Naive thymus-derived CD4-positive, alpha-beta T cell (primary cell): ENCODE measurements at places on chromosomes 5 and 9. TPM values are rescaled to one million over a fixed set of nuclear protein-coding genes. Genes with fewer than 3 reads are reported as not detected.

GRCh38 chr9:109355564-109356297 lies 34.9 kb upstream of the EPB41L4B start:
- no peaks in the 10 kb centered on the region for H3K36me3 ChIP-seq
- no peaks in the 10 kb centered on the region for H3K4me1 ChIP-seq
- DNase-seq = no peak

DNA sequence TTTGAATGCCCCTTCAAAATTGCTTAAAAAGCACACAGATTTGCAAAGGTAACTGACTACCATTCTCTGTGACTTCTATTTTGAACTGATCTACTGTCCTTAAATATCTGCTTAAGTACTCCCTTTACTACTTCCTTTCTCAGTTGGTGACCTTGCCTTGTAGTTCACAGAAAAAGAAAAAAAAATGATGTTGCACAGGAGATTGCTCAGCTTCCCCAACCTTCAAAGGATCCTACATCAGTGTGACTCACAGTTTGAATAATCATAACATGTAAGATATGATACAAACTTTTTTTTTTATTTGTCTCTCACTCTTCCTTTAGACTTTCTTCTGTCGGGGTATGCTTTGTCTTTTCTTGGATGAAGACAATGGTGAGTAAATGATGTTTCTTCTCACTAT lies 1029.6 kb downstream of the CDH12 start:
- H3K4me3 ChIP-seq = no peak overlapping the region
- no peaks in the 10 kb centered on the region for H3K27me3 ChIP-seq
- H3K36me3 ChIP-seq = no peaks in the 10 kb centered on the region
- no peak for DNase-seq
- no peaks in the 10 kb centered on the region for H3K4me1 ChIP-seq

DMGDH gene
- 0.43 and 0.68 TPM in 2 replicates for total RNA-seq

GRCh38 chr9:98783518-98784226 lies 12.7 kb downstream of the ANKS6 start:
- no peak for DNase-seq
- H3K4me1 ChIP-seq = no peaks in the 10 kb centered on the region

GRCh38 chr5:77971776-77972468 lies 195.8 kb upstream of the TBCA start:
- H3K4me3 ChIP-seq = peak overlapping the region; percentile 31
- no peaks in the 10 kb centered on the region for H3K36me3 ChIP-seq
- DNase-seq = no peak
- peaks cover 6% of the 10 kb centered on the region for H3K4me1 ChIP-seq
- H3K27me3 ChIP-seq = no peaks in the 10 kb centered on the region

- no peak overlapping the region for H3K27ac ChIP-seq
- H3K36me3 ChIP-seq = no peaks in the 10 kb centered on the region
- H3K4me1 ChIP-seq = no peaks in the 10 kb centered on the region
- H3K4me3 ChIP-seq = no peak overlapping the region
These were observed 65.4 kb upstream of the RNF180 start for GRCh38 chr5:64100203-64100602.

PKD2L2 gene
- 0.46 TPM for total RNA-seq

GRCh38 chr5:149886692-149887470 lies 57.7 kb downstream of the PDE6A start:
- H3K4me3 ChIP-seq = no peak overlapping the region
- no peaks in the 10 kb centered on the region for H3K27me3 ChIP-seq
- H3K36me3 ChIP-seq = no peaks in the 10 kb centered on the region
- DNase-seq = no peak

CANX gene
- total RNA-seq = 499 and 503 TPM in 2 replicates
